Right ventricle myocardium inferior (tissue), 1 donor: ENCODE measurements at places on chromosomes 2 and 18.

GRCh38 chr2:124646166-124646815 lies 621.2 kb downstream of the CNTNAP5 start:
- no peak for DNase-seq

DNA sequence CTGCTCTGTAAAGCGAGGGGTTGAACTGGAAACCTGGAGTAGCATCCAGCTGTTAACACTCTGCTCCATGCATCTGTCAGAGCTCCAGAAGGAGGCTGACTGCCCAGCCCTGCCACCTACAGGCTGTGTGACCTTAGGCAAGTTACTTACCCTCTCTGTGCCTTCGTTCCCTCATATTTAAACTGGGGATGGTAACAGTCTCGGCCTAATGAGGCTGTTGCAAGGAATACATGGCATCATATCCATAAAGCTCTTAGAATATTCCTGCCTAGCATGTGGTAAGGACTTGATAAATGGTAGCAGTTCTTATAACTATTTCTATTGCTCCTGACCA lies 80.6 kb downstream of the LRRFIP1 start:
- no peak for DNase-seq

DNA sequence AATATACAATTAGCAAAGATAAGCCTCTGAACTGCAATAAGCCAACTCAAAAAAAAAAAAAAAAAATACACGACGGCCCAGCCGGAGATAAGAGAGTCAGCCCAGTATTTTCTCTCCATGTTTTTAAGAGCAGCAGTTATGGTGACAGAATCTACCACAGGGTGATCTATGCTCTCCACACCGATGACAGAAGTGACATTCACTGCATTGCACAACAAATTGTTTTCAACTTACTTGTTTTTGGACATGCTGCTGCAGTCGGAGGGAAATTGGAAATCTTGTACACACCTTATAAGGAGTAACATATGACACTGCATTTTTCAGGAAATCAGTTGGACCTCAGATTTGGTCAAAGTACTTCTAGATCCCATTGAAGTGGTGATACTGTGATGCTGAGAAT lies 23.3 kb upstream of the APOB start:
- no peak for DNase-seq

DNA sequence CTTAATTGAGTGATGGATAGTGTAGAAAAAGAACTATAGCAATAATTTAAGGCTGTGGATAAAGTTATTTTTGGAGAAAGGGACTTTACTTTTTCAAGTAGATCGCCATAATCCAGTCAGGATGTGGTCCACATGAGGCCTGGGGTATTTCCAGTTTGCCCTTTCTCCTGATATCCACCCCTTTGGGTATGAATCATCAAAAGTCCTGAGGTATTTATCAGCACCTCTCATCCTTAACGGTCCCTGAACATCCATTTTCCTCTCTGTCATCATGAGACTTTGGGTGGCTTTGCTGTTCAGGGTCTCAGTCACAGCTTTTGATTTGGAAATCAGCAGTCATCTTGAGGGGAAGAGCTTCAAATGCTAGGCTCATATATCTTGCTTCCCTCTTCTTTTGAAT lies 39.3 kb upstream of the ELAC1 start:
- DNase-seq, result no peak

GRCh38 chr2:216031960-216032689 lies 18.8 kb upstream of the MREG start:
- no peak for DNase-seq

DNA sequence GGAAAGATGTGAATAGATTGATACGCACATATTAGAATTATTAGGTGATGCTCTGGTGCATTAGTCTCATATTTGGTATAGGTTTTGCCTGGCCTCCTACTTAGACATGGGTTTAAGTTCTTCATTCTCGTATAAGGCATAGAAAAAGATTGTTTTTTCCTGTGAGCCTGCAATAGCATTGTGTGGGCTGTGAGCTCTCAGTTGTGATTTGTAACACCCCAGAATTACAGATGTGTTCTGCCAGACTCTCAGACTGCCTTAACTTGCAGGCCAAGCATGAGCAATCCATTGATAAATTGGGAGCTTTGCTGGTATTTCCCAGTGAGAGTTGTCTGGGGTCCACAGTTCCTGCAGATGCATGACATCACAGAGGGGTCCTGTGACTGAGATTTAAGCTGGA lies 95.7 kb downstream of the MAPRE2 start:
- DNase-seq, result no peak

DNA sequence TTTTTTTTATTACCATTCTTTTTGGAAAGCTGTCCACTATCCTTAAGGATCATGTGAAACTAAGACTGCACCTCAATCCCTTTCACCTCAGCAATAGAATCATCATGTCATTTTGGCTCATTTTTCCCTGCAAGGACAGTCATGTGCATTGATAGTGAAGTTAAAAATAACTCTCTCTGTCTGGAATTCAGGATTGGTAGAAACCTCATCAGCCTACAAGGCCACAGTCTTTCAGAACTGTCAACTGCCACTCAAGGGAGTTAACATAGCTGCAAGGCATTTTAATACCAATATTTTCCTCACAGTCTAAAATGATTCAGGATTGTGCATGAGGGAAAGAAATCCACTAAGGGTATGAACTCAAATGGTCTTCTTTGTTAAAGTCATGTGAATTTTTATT lies 201.5 kb upstream of the KCNJ3 start:
- no peak for DNase-seq

GRCh38 chr2:164811819-164812218 lies 29.8 kb downstream of the COBLL1 start:
- no peak for DNase-seq

DNA sequence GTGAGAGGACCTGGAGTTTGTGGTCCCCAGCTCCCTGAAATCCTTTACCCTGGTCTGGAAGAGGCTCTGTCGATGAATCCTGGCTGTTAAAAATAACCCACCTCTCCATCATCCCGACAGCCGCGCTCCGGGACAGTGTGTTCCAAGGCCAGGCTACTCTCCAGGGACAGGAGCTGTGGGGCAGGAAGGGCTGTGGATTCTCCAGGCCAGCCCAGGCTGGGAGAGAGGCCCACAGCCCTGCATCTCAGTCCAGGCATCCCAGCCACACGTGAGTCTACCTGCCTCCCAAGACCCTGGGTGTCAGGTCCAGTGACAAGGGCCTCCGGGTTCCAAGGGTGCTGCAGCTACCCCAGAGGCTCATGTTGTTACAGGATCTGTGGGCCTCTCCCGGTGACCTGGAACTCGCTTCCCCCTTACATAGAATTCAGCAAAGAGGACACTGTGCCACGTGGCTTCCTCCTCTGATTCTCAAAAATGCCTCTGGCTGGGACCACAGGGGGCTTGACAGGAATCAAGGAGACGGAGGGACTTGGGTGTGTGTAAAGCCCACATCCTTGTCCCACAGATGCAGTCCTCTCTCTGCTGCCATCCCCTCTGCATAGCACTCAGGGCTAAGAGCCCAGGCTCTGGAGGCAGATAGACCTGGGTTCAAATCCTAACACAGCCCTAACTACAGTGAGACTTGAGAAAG lies 17.3 kb downstream of the ADRA2B start:
- DNase-seq, result peak; percentile 83

GRCh38 chr2:104774631-104775030 lies 79.3 kb upstream of the POU3F3 start:
- DNase-seq, result no peak

GRCh38 chr18:13175266-13175665 lies 43.3 kb upstream of the LDLRAD4 start:
- no peak for DNase-seq

DNA sequence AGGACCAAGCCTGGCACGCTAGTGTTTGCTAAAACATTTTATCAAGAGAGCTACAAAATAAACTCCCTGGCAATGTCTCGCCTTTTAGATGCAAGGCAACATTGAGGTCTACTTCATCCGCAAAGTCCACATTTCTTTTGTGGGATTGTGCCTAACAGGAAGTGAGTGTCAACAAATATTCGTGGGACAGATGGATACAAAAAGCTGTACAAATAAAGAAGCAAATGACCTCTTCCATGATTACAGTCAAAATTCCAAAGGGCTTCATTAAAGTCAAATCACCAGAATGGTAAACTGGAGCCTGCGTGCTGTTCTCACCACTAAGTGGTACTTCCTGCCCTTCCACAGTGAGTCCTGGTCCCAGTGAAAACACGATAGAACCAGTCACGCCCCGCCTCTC lies 40.4 kb downstream of the L3MBTL4 start:
- DNase-seq, result no peak

- DNase-seq, result no peak
These were observed 2.0 kb downstream of the PROC start for GRCh38 chr2:127420039-127420864.

- no peak for DNase-seq
These were observed 24.5 kb downstream of the KCNF1 start for GRCh38 chr2:10935953-10936942.

GRCh38 chr2:51673628-51674027 lies 641.7 kb upstream of the NRXN1 start:
- DNase-seq, result no peak

GRCh38 chr2:171568089-171568488 lies 45.8 kb downstream of the CYBRD1 start:
- DNase-seq, result no peak

- DNase-seq, result peak; percentile 96
These were observed 600 bp downstream of the RALB start for GRCh38 chr2:120253021-120253882.

GRCh38 chr2:113219889-113220641 lies 46.3 kb downstream of the PSD4 start:
- peak; percentile 86 for DNase-seq
